AG08395 (cell line): ENCODE measurements at places on chromosomes 16 and 17.

DNA sequence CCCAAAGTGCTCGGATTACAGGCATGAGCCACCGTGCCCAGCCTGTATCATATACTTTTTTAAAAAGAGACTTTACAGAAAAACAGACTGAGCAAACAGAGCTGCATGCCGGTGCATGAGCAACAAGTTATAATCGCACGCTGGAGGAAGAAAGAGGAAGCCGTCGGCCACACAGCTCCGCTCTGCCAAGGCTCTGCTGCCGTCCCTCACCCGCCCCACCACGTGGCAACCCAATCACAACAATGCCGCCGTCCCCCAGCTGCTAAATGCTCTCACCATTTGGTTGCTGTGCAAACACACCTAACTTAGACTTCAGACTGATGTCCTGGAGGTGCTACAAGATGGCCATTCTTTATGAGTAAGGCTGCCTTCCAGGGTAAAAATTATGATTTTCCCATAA, 83.5 kb downstream of the ADCY9 start:
- DNase-seq: peak; percentile 60

GRCh38 chr16:88781140-88782077, 3.6 kb downstream of the PIEZO1 start:
- no peak for DNase-seq

DNA sequence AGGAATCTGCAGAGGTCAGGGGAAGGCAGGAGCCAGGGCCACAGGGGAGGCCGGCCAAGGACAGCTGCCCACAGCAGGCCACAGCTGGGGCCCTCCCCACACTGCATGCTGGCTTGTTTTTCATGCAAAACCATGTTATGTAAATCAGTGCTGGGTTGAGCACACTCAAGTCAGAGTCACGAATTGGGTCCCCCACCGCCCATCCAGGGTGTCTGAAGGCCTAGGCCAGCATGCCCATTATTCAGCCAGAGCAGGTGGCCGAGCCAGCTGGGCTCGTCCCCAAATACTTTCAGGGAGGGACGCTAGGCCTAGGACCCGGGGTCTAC, 51.2 kb upstream of the TOB1 start:
- no peak for DNase-seq

- DNase-seq: no peak
These were observed 95.9 kb downstream of the PCTP start for GRCh38 chr17:55846745-55847144.

DNA sequence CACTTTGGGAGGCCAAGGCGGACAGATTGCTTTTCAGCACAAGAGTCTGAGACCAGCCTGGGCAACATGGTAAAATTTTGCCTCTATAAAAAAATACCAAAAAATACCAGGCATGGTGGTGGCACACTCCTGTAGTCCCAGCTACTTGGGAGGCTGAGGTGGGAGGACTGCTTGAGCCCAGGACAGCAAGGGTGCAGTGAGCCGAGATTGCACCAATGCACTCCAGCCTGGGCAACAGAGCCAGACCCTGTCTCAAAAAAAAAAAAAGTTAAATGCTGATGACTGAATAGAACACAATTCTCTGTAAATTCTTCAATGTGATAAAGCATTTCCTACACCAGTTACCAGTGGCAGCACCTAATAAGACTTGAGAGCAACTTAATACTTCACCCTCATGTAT, 65.7 kb downstream of the KANSL1 start:
- no peak for DNase-seq

- peak; percentile 31 for DNase-seq
These were observed 1.4 kb downstream of the BAIAP2 start for GRCh38 chr17:81036197-81036941.

DNA sequence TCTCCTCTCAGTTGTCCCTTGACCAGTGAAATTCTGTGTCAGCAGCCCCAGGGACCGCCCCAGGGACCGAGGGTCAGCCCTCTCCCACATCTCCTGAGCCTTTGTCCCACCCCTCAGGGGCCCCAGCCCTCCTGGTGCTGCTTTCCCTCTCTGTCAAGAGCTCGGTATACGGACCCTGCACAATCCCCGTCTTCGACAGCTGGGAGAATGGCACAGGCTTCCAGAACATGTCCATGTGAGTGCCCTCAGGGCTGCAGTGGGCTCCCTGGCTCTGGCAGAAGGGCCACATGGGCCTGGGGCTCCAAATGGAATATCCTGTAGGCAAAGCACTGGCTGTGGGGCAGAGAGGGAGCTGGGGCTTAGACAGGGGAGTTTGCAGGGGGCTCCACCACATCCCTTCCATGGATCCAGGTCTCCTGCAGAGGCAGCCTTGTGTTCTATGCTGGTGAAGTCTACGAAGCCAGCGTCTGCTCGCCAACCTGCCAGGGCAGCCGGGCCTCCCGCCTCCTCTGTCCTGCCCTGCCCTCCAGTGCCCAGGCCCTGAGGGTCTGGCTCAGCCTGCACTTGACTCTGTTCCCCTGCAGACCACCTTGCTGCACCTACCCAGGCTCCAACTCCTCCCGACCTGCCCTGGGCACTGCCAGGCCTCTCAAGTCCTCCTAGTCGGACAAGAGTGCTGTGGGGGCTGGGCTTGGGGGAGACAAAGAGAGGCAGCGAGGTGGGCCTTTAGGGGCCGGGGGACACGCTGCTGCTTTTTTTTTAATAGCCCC, 28.0 kb downstream of the ADGRG5 start:
- no peak for DNase-seq

GRCh38 chr16:24721830-24722238, 7.6 kb upstream of the TNRC6A start:
- no peak for DNase-seq

DNA sequence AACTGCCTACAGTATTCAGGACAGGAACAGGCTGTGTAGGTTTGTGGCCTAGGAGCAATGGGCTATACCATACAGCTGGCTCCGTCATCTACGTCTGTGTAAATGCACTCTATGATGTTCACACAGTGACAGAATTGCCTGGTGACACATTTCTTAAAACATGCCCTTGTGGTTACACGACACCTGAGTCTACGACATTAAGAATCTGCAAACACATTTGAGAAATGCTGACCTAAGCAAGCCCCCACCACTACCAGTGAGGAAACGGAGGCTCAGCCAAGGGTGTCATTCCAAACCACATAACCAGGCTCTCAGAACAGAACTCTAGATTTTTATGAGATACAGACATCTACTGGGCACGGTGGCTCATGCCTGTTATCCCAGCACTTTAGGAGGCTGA, 23.5 kb downstream of the USP36 start:
- no peak for DNase-seq

DNA sequence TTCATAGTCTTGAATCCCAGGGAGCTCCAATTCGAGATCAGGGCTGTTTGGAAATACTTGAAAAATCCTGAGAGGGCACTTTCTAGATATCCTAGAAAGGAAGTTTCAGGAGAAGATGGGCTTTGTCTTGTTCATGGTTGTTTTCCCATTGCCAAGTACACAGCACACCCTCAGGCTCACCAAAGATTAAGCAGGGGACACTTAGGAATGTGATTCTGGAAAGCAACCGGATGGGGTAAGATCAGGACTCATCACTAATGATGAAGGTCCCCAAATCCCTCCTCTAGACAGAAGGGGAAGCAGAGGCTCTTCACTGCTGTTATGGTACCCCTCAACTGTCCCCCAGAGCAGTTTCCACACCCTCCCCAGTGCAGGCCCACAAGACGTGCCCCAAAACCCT, 40.7 kb downstream of the VAC14 start:
- DNase-seq: peak; percentile 26

DNA sequence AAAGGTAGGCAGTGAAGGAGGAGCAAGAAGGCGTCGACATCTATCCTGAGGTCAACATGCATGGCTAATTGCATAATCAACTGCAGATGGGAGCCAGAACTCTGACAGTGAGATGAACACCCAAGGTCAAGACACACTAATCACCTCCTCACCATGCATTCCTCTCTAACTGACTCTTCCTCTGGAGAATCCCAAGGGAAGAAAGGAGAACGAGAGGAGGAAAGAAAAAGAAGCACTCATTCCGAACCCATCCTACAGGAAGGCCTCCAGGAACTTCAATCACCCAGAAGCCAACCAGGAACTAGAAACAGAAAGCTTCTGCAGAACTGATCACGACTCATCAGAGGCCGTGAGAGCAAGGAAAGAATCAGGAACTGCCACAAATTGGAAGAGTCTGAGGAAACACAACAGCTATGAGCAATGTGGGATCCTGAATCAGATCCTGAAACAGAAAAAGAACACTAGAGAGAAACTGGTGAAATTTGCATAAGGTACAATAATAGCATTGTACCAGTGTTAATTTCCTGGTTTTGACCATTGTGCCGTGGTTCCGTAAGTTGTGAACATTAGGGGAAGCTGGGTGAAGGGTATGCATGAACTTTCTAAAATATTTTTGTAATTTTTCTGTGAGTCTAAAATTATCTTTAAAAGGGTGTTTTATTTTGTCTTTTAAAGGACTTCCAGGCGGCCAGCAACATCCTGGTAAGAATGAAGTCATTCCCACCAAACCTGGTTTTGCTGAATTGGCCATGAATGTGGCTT, 10.0 kb upstream of the BEAN1 start:
- peak; percentile 80 for DNase-seq

- no peak for DNase-seq
These were observed 5.7 kb upstream of the TCAP start for GRCh38 chr17:39659279-39660010.

DNA sequence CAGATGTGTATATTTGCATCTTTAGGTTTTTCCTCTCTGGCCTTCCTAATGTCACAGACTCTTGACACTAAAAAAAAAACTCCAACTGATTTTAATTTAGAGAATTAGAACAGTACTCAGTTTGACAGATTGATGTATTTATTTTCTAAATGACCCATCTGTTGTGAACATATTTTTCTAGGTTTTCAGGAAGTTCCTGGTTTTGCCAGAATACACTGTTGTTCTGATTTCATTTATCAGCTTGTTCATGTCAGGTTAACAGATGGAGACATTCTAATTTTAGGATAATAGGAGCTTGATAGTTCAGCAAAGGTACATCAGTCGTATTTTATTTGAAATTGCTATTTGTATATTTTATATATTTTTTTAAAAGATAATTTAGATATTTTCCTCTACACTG, 133.4 kb downstream of the TANC2 start:
- DNase-seq: no peak

- no peak for DNase-seq
These were observed 3.2 kb downstream of the PDE6G start for GRCh38 chr17:81652906-81653771.

DNA sequence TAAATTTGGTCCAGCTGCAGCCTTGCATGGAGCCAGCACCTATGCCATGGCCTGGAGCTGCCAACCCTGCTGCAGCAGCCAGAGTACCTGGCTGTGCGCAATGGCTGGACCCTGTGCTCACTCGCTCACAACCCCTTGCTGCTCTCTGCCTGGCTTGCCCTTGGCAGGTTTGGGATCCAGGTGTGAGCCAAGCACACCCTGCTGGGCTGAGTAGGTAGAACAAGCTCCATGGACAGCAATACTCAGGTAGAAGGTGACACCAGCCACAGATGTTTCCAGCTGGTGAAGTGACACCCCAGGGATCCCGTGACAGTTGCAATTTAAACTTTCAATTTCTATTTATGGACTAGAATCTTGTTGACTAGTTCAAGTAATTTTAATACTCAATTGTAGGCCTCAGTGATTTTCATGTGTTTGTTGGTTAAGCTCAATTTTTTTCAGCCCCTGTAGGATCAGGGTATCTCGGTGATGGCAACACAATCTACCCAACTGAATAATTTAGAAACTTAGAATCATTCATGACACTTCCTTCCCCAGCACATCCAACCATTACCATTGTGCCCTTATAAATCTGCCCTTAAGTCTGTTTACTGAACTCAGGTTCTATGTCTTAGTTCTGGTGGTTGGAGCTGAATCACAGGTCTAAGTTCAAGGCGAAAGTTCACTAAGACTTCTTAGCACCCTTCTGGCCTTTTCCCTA, 480.0 kb downstream of the PMP22 start:
- no peak for DNase-seq

GRCh38 chr16:72923757-72924156, 124.2 kb downstream of the ZFHX3 start:
- no peak for DNase-seq

DNA sequence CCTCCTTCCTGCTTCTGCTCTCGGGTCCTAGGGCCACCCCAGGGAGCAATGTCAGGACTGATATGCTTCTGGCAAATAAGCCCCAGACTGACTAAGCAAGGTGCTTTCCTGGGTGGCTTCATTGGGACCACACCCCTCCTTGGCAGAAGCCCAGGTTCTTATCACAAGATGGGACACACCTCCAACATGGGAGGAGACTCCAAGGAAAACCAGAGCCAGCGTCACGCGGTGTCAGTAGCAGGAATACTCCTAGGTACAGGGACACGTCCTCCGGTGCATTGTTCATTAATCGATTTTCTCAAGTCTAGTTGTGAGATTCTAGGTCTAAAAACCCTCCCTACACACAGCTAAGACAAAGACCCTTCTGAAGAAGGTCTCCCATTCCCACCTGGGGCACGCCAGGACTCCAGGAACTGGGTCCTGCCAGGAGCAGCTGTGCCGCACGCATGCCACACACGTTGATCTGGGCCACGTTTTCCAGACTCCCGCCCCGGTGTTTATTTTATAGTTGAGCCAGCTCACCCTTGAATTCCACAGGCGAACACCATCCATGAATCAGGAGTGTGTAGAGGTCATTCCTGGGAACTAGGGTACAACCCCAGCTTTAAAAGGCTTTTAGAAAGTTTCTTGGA, 30.8 kb downstream of the FA2H start:
- peak; percentile 53 for DNase-seq

- no peak for DNase-seq
These were observed 74.8 kb downstream of the UTP18 start for GRCh38 chr17:51335006-51335590.

DNA sequence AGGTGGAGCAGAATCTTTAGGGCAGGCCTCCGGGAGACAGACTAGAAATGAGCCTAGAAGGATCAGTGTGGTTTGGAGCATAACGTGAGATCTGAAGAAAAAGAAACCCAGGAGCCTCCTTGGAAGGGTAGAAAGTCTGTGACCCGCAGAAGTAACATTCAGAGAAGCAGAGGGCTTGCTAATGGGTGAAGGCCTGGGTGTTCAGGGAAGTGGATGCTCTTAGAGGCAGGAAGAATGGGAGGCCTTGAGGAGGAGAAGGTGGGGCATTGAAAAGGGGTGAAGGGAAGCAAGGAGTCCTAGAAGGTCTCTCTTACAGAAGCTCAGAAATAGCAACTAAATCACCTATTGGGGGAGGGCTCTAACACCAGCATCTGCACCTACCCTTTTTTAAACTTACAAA, 20.3 kb downstream of the GPT2 start:
- DNase-seq: no peak
